ENCODE measurements at places on chromosomes 5 and 9.
A peak's percentile ranks its signal among the peaks of the same experiment; 100 is the strongest.

DNA sequence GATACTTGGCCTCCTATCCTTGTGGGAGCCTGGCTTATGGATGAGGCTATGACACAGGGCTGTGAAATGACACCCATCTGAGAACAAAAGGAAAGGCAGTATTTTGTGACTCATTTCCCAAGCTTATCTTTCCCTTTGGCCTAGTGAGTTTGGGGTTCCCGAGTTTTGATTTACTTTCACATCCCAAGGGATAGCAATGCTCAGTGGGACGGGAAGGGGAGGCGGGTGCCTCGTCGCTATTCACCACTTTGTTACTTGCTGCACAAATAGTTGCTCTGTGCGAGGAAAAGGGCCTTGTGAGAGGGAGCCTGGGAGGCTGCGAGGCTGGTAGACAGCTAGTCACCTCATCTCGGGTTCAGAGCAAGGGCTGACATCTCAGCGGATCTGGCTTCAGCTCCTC lies 59.1 kb upstream of the ENTREP1 start:
- no peak for DNase-seq

GRCh38 chr5:133439859-133440258 lies 172.5 kb downstream of the FSTL4 start:
- DNase-seq = no peak

- no peak for DNase-seq
Measured at GRCh38 chr9:131869348-131869747, 129.5 kb upstream of the RAPGEF1 start.

GRCh38 chr9:16319646-16320045 lies 550.8 kb downstream of the BNC2 start:
- no peak for DNase-seq

- DNase-seq = no peak
Measured at GRCh38 chr5:72125941-72126620, 18.8 kb downstream of the MAP1B start.

DNA sequence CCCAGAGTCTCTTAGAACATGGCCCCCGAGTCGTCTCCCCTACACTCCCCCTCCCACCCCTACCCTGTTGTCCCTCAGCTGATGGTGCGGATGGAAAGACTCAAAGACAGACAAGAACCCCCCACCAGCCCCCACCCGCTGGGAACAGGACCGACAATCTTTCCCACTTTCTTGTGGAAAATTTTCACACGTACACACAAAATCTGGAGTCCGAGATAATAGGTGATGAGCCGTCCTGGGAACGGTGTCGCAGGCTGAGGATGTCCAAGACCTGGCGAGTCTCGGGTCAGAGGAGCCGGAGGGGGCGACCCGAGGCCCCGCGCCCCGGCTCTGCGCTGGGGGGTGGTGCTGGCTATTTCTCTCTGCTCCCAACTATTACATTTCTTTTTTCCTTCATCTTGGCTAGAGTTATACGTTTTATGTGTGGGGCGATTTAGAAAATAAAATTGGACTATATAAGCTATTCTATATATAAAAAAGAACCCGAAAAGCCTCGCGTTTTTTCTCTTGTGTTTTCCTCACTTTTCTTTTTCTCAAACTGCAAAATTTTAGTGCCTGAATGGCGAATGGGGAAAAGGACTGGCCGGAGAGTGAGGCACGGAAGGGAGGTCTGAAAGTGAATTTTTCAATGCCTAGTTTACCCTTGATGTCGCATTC lies 188.8 kb downstream of the MEF2C start:
- no peak for DNase-seq

DNA sequence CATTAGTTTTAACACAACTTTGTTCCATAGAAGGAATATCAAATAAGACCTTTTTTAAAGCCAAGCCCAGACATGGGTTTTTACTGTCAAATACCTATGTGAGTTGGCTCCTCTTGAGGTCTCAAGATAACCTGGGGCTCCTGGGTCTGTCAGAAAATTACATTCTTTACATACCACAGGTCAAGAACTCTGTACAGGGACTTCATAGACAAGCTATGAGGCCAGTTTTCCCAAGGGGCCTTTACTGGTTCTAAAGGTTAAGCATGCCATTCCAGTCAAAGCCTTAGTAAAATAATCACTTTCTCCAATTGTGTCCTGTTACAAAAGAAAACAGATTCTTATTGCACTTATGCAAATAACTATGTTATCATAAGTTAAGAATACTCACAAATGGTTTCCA lies 15.5 kb upstream of the SMC2 start:
- DNase-seq = no peak

GRCh38 chr5:18420711-18421110 lies 786.5 kb downstream of the TAF11L14 start:
- DNase-seq = no peak

- DNase-seq = no peak
Measured at GRCh38 chr9:88786291-88787079, 204.8 kb upstream of the S1PR3 start.

GRCh38 chr9:134034215-134035040 lies 9.1 kb downstream of the BRD3OS start:
- no peak for DNase-seq

DNA sequence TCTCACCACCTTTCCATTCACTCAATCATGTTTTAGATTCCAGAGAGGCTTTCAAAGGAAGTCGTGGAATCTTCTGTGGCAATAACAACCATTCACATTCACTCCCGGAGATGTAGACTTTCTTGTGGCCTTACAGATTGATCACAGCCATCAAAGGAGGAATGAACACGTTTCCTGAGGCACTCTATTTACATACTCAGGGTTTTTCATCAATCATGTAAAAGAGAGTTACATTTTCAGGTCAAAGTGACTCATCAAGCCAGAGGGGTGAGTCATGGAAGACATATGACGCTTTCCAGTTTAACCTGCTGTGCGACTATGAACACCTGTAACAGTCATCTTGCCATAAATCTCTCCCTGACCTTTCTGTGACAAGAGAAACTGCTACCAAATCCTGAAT lies 39.3 kb upstream of the RAD23B start:
- DNase-seq = peak; percentile 45

GRCh38 chr9:21708260-21708711 lies 94.2 kb upstream of the MTAP start:
- DNase-seq = no peak

- no peak for DNase-seq
Measured at GRCh38 chr9:15047028-15047551, 136.9 kb upstream of the FREM1 start.

GRCh38 chr5:107794741-107795140 lies 124.0 kb upstream of the EFNA5 start:
- DNase-seq = no peak

- no peak for DNase-seq
Measured at GRCh38 chr5:514673-515072, 9.6 kb downstream of the SLC9A3 start.

DNA sequence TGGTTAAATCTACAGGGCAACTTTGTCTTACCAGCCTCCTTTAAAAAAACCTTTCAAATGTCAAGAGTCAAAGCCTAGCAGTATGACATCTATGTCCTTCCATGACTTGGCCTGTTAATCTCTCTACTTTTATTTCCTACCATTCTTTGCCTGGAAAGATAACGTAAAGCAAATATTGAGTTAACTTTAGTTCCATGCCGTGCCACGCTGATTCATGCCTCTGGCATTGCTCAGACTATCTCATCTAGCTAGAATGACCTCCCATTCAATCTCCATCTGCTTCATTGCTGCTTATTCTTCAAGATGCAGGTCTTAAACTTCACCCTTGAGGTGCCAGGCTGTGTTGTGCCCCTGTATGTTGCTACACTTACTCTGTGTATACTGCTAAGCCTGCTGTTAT lies 729.8 kb downstream of the EFNA5 start:
- no peak for DNase-seq

DNA sequence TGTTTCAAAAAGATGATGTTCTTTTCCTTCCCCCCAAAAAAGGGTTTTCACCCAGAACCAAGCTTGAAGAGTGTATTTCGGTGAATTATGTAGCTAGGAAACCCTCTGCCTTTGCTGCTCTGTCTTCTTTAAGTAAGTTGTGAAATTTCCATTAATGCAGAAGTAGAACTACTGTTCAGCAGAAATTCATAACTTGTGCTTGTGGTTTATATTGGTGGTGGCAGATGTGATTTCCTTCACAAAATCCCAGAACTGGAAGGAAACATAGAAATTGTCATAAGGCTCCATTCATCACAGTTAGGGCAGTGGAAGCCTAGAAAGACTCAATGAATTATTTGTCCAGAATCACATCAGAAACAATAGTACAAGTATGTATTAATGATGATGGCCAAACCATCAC lies 42.1 kb upstream of the DAB2 start:
- DNase-seq = no peak

DNA sequence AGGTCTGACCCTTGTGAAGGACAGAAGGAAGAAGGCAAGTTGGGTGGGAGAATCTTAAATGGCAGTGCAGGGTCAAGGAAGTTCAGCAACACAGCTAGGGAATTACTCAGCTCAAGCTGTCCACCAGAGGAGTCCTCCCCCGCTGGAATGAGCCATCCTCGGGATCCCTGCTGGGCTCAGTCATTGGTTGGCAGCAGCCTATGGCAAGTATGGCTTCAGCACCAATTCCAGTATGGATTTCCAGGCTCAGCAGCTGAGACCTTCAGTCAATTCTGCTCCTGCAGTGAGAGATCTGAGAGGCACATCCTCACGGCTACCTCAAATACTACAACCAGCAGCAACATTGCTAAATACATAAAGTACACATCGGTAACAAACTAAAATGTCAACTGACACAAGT lies 280.6 kb upstream of the PIK3R1 start:
- no peak for DNase-seq

DNA sequence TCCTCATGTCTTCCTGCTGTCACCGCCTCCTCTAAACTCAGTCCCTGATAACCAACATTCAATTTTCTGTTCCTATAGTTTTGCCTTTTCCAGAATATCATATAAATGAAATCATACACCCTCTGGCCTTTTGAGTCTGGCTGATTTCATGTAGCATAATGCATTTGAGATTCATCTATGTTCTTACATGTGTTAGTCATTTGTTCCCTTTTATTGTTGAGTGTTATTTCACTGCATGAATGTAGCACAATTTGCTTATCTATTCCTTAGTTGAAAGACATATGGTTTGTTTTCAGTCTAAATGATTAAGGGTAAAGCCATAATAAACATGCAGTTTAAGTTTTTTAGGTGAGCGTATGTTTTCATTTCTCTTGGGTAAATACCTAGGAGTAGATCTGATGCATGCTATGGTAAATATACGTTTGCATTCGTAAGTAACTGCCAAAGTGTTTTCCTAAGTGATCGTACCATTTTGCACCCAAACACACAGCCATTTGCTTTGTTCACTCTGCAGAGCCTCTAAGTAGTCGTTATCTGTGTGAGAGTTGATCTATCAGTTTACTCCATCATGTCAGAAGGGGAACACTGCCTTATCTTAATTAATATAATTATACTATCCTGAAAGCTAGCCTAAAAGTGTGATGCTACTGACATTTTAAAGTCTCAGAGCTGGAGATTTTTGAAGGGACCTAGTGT lies 460.8 kb downstream of the DMAC1 start:
- DNase-seq = no peak

- DNase-seq = peak; percentile 42
Measured at GRCh38 chr9:100652850-100653249, 75.0 kb downstream of the CAVIN4 start.

DNA sequence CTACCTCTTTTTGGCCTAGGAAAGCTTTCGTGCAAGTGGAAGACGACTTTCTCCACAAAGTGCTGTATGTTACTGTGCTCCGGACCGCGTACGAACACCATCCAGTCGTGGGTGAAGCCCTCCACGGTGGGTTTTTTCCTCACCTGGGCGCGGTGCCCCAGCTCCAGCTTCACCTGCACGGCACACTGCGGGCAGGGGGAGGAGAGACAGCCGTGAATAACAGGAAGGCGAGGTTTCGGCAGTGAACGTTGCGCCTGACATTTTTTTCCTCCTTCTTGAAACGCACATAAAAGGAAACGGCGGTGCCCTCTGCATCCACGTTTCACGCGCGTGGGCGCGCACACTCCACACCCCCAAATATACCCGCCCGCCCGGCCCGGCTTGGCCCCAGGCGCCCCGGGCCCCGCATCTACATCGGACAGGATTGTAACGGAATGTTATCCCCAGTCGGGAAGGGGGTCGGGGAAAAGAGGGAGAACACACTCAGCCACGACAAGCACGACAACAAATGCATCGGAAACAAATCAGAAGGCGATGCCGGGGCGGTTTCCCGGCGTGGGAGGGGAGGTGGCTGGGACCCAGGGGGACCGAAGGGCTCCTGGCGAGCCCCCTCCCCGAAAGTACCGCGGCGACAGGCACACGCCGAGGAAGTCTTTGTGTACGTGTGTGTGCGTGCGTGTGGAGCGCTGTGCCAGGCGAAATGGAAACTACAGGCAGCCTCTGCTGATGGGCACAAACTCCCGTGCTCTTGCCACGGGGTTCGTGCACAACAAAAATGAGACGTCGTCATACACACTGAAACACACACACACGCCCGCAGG lies 1.4 kb downstream of the MLLT3 start:
- peak; percentile 39 for DNase-seq

DNA sequence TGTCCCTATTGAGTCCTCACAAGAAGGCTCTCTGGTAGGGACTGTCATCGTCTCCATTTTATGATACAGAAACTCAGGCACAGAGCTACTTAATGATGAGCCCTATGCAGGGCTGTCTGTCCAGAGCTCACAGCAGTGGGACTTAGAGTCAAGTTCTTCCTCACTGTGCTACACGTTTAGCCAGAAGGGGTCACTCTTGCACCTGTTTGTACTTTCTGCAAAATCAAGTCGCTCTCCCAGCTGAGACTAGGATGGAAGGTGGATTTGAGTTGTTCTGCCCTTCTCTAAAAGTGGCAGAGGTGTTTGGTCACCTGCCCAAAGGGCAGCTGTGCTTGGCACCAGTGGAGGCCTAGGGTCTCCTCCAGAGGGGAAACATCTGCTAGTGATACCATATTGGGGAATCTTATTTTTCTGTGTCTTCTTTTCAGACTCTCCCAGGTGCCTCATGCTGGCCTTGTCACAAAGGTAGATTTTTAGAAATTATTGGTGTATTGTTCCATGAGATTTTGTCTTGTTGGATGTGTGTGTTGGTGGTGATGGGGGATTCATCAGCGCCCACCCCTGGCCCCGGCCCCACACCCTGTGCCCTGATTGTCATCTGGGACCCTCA lies 104.2 kb downstream of the PPARGC1B start:
- DNase-seq = peak; percentile 45
